ENCODE measurements at places on chromosomes 2 and 18.

DNA sequence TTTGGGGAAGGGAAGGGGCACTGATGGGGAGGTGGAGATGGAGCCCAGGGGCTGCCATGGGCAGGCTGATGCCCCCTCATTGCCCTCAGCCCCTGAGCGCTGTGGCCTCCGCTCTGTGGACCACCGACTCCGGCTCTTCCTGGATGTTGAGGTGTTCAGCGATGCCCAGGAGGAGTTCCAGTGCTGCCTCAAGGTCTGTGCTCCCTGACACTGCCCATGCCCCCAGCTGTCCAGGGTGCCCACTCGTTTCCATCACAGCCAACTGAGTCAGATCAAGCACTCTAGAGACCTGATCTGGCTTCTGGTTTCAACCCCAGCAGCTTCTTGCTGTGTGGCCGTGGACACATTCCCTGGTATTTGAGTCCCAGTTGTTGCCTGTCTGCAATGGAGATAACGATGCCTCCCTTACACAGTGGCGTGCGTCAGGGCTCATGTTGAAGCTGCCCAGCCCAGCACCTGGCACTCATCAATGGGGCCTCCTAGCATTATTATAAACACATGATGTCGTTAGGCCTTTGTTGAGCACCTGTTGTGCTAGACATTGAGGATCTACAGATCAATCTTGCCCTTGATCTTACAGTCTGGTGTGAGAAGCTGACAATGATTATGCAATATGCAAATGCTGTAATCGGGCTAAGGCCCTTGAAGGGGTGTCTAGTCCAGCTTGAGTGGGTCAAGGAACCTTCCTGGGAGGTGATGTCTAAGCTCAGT is 14.4 kb downstream of the STK11IP start:
- DNase-seq = no peak

GRCh38 chr2:142415461-142415860 is 284.6 kb upstream of the LRP1B start:
- no peak for DNase-seq

GRCh38 chr2:224261326-224261725 is 140.6 kb downstream of the FAM124B start:
- DNase-seq = peak; percentile 32

DNA sequence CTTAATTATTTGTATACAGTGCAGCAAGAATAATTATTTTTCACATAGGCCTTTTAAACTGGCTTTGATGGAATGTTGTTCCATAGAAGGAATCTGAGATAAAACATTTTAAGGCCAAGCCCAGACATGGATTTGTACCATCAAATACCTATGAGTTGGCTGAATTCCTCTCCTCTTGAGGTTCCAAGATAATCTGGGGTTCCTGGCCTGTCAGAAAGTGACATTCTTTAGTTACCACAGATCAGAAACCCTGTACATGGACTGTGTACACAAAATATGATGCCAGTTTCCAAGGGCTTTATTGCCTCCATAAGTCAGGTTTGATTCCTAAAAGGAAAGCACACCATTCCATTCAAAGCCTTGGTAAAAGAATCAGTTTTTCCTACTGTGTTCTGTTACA is 1256.7 kb upstream of the NRXN1 start:
- DNase-seq = peak; percentile 4

- DNase-seq = no peak
Observed at GRCh38 chr2:133426791-133427190, 141.5 kb downstream of the NCKAP5 start.

DNA sequence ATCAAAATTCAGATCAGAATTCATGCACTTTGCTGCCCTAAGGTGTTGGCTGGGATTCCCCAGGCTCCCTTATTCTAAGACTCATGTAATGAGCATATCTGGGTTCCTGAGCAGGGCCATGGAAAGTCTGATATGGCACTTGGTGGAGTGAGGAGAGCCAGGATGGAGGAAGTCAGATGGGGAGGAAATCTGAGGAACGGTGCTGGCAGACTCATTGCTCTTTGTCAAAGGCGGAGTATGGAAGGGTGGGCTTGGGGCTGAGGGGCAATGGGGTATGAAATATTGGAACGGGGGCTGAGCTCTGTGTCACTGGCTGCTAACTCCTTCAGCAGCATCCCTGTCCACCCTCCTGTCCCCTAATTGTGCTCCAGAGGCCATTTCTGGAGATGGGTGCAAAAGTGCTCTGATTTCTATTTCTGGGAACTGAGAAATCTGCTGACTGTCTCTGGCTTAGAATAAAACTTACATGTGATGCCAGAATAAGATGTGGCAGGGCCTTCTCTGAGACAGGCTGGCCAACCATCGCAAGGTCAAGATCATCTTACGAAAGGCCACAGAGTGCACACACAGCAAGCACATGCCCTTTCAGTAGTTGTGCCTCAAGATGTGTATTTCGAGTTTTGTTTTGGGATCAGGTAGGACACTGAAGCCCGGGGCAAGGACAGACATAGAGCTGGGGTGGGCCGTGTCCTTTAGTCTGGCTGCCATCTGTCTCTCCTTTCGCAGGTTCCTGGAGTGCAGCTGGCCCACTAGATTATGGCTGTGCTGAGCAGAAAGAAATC is 480.0 kb upstream of the HS6ST1 start:
- DNase-seq = no peak

GRCh38 chr2:240963065-240963867 is 35.2 kb upstream of the SNED1 start:
- no peak for DNase-seq

GRCh38 chr2:64173156-64174135 is 29.2 kb upstream of the PELI1 start:
- DNase-seq = no peak

DNA sequence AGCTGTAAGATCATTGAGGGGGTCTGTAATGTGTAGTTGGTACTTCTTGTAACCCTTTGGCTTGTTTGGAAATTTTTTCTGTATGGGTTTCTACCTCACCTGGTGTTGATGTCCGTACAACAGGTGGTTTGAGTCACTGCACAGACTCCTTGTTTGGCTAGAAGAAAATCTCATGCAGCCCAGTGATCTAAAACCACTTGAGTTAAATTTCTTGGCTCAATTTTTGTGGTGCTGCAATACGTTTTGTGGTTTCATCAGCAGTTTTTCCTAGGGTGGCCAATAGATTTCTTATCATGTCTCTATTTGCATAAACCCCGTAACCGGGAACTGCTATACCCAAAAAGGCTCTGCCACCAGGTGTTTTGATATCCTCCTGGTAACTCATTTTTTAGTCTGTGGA is 43.4 kb downstream of the CERS6 start:
- DNase-seq = no peak

- DNase-seq = no peak
Observed at GRCh38 chr2:152622219-152622618, 95.0 kb downstream of the PRPF40A start.

DNA sequence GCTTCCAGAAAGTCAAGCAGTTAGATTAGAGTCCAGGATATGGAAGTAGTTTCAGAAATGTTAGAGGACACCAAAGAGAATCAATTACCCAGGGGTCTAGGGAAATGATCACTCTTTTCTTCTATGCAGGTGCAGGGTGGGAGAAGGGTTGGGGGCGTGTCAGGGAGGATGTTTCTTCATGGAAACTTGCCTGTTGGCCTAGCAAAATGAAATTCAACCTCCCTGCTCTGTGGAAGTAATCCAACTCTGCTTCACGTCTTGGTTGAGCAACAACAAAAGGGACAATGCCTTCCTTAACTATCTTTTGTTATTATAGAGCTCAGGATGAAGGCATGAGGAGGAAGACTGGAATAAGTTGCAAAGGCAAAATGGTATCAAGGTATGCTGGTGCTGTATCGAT is 210.8 kb upstream of the ETAA1 start:
- DNase-seq = no peak

DNA sequence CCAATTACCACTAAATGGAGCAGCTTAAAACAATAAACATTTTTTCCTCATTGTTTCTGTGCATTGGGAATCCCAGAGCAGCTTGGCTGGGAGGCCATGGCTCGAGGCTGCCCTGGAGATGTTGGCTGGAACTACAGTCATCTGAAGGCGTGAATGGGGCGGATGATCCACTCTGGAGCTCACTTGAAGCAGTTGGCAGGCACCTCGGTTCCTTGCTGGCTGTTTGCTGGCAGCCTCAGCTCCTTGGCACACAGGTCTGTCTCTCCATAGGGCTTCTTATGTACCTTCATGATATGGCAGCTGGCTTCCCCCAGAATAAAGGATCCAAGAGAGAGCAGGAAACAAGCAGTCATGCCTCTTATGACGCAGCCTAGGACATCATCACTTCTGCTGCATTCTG is 227.0 kb upstream of the COPS8 start:
- no peak for DNase-seq

GRCh38 chr18:32368170-32368569 is 102.5 kb downstream of the GAREM1 start:
- DNase-seq = no peak

- peak; percentile 24 for DNase-seq
Observed at GRCh38 chr2:197821550-197822289, 17.3 kb downstream of the PLCL1 start.

- no peak for DNase-seq
Observed at GRCh38 chr2:210795506-210795905, 239.1 kb downstream of the CPS1 start.

DNA sequence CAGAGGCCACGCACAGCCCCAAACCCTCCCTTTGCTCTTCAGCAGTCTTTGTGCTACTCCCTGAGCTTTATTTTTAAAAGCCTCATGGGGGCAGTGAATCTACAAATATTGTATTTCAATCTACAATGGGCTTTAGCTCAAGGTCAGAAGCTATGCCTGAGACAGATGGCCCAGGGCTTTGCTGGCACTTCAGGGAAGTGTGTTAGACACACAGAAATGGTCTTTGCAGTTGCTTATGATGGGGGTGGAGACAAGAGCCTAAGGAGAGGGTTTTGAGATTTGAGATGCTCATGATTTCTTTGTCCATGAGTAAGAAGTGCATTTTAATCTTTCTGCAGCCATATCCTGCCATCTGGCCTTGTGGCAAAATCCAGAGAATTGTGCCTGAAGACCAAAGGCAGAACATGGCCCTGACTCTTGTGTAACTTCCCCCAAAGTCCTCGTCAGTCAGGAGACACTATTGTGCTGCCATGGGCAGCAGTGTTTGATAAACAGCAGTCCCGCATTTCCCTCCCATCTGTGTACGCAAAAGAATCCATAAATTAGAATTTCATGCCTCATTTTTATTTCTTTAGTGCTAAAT is 92.6 kb downstream of the VAPA start:
- DNase-seq = peak; percentile 55

DNA sequence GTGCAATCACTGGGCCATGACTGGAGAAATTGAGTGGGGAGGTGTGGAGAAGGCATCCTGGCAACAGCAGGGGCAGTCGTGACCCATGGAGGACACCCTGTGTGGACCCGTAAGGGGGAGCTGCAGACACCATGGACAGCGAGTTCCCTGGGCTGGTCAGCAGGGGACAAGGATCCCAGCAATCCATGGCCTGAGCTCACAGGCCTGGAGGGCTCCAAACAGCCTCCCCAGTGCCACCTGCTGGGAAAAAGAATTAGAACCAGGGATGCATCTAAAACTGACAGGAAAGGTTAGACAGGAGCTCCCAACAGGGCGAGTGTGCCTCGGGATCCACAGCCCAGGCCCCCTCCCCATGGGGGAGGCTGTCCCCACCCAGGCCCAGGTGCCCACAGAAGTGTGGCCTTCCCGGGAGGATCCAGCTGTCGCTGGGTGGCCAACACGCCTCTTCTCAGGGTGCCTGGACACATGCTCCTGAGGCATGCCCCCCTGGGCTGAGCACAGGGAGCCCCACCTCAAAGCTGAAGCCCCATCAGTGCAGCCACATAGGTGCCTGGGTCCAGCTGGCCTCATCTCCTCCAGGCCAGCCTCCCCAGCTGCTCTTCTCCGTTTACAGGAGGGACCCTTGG is 20.5 kb upstream of the KIF1A start:
- DNase-seq = peak; percentile 55

- peak; percentile 74 for DNase-seq
Observed at GRCh38 chr18:32968248-32968647, 195.4 kb upstream of the KLHL14 start.

- peak; percentile 53 for DNase-seq
Observed at GRCh38 chr2:128425731-128426620, 107.3 kb upstream of the HS6ST1 start.

Measured in fibroblast of upper back skin (primary cell).